ENCODE measurements at places on chromosomes 2 and 18. TPM values are rescaled to one million over a fixed set of nuclear protein-coding genes. Genes with fewer than 3 reads are reported as not detected.

DNA sequence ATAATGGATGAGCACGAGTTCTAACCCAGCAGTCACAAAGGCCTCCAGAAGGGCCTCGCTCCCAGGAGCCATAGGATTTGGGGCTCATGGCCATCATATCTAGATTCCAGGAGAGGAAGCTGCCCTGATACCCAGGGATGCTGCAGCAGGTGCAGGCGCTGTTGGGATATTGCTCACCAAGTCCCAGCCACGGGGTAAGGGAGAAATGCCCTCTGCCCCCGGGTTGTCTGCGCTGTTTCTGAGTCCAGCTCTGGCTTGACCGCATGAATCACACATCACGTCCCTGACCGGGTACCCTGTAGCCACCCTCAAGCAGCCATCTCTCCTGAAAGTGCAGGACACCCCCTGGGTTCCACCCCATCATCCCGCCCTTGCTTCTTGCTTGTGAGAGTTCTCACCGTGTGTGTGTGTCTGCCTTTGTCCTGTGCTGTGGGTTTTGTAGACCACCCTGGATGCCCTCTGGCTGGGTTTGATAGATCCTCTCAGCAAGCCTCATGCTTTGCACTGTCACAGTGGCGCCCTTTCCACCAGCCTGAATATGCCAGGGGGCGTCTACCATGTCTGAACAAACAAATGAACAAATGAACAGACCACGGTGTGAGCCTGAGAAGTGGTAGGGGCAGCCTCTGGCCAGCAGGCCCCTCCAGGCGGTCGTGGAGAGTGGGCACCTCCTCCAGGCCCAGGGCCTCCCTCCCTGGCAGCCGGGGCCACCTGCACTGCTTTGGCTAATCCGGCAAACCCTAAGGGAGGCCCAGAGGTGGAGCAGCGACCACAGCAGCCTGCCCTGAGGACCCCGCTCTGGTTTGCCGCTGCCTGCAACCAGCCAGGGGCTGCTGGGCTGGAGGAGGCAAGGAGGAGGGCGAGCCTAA, 32.1 kb downstream of the ADRA2B start:
- no peak for DNase-seq

The C2orf66 gene
- not detected for total RNA-seq

DNA sequence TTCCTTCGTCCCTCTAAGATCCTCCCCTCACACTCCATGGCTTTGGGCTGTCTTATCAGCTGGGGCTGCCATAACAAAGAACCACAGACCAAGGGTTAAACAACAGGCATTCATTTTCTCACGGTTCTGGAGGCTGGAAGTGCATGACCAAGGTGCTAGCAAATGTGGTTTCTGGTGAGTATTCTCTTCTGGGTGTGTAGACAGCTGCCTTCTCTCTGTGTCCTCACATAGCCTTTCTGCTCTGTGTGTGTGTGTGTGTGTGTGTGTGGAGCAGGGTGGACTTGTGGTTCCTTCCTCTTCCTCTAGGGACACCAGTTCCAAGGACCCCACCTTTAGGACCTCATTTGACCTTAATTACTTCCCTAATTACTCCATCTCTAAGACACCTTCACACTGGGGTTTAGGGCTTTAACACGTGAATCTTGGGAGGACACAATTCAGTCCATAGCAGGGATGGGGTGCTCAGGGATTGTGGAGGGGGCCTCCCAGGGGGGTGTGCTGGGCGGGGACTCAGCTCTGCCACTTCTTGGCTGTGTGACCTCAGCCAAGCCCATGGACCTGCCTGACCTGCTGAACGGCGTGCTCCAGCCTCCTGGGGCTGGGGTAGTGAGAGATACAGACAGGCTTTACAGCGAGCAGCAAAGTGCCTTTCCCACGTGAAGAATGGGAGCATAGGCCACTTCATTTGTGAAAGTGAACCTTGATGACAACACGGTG, 38.0 kb downstream of the ACKR3 start:
- DNase-seq = peak; percentile 12

DNA sequence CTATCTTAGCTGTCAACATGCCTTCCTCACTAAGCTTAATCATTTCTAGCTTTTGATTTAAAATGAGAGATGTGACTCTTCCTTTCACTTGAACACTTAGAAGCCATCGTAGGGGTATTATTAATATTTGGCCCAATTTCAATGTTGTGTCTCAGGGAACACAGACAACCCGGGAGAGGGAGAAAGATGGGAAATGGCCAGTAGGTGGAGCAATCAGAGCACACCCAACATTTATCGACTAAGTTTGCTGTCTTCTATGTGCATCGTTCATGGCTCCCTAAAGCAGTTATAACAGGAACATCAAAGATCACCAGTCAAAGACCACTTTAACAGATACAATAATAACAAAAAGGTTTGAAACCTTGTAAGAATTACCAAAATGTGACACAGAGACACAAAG, 110.2 kb downstream of the OLA1 start:
- DNase-seq = no peak

The CXCR1 gene
- total RNA-seq = not detected

GRCh38 chr2:241087420-241088268, 14.4 kb downstream of the MTERF4 start:
- DNase-seq = no peak

- no peak for DNase-seq
Measured at GRCh38 chr2:136288249-136288648, 170.3 kb upstream of the CXCR4 start.

DNA sequence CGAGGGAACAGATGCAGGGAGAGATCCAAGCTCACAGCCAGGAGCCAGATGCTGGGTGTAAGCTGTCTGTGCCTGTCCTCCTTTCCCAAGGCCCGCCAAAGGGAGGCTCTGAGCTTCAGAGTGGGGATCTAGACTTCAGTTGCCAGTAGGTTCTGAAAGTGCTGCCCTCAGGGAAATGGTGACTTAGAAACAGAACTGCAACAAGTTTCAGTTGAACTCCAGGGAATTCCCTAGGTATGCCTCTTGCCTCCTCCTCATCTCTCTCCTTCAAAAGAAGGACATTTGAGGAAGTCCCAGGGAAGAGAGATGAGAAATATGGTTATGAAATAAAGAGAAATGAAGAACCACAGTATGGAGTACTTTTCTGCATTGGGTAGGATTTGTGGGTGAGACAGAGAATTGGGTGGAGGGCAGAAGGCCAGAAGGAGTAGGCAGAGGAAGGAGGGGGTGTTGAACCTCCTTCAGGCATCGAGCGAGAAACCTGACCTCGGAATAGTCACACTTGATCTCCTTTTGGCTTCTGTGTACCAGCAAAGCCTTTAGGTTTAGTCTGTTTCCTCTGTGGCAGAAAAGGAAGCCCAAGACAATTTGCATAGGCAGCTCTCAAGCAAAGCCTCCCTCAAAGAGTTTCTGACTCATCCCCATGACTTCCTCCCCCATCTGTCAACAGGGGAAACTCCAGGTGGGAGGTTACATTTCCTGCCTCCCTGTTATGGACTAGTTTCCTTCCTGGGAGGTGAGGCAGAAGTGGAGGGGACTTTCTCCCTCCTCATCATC, 45.7 kb downstream of the QPCT start:
- peak; percentile 97 for DNase-seq

The KYNU gene
- 11.7 TPM for total RNA-seq

GRCh38 chr2:3460831-3461800, 58.2 kb downstream of the ADI1 start:
- no peak for DNase-seq

- DNase-seq = no peak
Measured at GRCh38 chr18:73261923-73262322, 394.1 kb upstream of the NETO1 start.

- peak; percentile 81 for DNase-seq
Measured at GRCh38 chr2:28292491-28292890, 100.2 kb upstream of the FOSL2 start.

The PKP4 gene
- 31.8 TPM for total RNA-seq

All from Daoy (cell line).